ENCODE measurements at places on chromosomes 16 and 17.

GRCh38 chr16:4319454-4320421, 3.9 kb downstream of the GLIS2 start:
- peak; percentile 21 for DNase-seq

DNA sequence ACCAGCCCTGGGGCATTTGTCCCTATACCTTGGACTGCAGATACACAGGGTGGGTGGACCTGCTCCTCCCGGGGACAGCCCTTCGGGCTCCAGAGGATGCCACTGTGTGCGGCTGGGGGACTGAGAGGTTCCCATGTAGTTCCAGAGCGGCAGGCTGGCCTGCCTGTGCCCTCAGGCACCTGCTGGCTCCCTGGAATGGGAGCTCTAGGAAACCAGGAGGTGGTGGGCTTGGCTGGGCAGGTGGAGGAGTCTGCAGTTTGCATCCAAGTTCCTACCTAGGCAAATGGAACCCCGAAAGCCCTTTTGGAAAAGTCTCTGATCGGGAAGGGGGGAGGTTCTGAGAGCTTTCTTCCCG, 982 bp downstream of the DBNDD1 start:
- DNase-seq = no peak

GRCh38 chr16:84839956-84840355, 20.2 kb downstream of the CRISPLD2 start:
- no peak for DNase-seq

DNA sequence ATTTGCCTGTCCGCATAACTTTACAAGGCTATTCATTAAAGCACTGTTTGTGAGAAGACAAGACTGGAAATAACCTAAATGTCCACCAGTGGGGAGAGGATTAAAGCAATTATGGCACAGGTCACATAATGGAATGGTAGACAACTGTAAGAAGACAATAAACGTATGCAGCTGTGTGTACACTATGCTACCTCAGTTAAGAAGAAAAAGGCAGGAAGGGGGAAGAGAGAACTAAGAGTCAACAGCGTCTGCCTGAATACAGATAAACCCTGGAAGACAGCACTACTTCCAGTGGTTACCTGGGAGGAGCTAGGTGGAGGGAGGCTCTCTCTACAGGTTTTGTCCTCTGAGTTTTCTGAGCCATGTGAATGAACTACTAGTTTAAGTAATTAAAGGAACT, 15.3 kb downstream of the CREBBP start:
- no peak for DNase-seq

DNA sequence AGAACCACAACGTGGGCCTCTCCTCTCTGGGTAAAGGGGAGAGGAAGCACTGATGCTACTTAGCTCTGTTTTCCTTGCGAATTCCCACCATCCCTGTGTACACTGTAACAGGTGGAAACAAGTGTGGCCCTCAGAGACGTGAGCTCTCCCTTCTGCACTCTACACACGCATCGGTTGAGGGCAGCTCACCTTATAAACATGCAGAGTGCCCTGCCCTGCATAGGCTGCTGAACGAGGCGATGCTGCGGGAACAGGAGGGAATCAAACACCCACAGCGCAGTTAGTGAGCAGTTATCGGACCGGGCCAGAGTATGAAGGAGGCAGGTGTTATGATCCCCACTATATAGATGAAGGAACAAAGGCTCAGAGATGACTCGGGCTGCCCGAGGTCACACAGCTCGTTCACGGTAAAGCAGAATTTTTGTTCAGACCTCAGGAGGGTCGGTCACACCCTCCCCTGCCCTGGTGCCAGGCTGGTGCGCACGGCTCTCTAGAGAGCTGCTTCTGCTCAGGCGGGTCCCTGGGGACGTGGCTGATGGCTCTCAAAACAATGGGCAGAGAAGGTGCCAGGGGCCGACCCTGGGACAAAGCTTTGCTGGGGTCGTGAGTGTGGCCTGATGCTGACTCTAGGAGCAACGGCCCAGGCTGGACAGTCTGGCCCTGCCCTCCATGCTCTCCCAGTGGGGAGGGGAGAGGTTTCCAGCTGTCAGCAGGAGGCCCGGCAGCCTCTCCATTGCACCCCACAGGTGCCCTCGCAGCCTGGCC, 68.5 kb downstream of the RPH3AL start:
- DNase-seq = no peak

Data from stimulated activated CD4-positive, alpha-beta T cell treated with anti-CD3 and anti-CD28 coated beads, Interleukin-1b, Interleukin-23, amount 100 ng/mL, for 24 hours (primary cell).